Stimulated activated CD8-positive, alpha-beta memory T cell treated with anti-CD3 and anti-CD28 coated beads, Interleukin-12 subunit alpha, Interleukin-12 subunit beta, amount 100 ng/mL, for 1 hour (primary cell): ENCODE measurements at places on chromosomes 4 and X.
A peak's percentile ranks its signal among the peaks of the same experiment; 100 is the strongest.

GRCh38 chr4:159279084-159279483 is 176.2 kb downstream of the RAPGEF2 start:
- DNase-seq, result no peak

GRCh38 chr4:141004823-141005222 is 128.4 kb downstream of the RNF150 start:
- no peak for DNase-seq

DNA sequence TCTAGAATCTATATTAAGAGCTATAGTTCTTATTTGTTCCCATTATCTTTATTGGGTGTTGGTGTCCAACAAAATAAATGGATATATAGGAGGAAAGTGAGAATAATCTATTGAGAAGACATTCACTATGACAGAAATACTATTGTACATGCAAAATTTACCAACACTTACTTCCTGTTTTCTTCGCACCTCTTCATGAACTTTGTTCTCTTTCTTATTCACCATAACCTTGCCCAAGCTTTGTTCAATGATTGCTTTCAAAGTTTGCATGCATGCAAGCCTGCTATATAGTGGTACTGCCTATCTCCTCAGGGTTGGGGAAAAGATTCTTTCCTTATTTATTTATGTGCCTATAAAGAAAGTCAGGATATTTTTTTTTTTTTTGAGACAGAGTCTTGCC is 176.4 kb upstream of the JADE1 start:
- no peak for DNase-seq

DNA sequence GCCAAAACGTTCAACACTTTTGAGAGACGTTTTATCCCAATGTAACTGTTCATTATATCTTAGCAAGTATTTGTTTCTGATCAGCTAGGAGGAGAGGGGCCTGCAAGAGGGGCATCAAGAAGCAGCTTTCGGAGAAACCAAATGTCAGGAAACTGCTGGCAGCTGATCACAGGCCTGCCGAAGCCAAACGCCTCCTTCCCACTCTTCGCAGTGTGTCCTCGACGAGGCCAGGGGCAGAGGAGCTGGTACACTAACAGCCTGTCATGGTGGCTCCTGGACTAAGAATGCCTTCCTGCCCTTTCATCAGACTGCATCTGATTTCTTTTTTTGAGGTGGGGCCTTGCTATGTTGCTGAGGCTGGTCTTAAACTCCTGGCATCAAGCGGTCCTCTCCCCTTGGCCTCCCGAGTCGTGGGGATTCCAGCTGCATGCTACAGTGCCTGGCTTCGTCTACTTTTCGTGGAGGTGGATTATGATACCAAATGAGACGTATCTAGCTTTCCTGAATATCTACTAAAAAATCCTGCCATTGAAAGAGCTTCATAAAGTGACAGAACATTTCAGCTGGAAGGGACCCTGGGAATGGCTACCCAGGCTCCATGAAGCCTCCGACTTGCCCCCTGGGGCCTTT is 134.8 kb downstream of the AFAP1 start:
- no peak for DNase-seq

- DNase-seq, result no peak
These were observed 38.9 kb downstream of the DDX60L start for GRCh38 chr4:168441412-168441811.

DNA sequence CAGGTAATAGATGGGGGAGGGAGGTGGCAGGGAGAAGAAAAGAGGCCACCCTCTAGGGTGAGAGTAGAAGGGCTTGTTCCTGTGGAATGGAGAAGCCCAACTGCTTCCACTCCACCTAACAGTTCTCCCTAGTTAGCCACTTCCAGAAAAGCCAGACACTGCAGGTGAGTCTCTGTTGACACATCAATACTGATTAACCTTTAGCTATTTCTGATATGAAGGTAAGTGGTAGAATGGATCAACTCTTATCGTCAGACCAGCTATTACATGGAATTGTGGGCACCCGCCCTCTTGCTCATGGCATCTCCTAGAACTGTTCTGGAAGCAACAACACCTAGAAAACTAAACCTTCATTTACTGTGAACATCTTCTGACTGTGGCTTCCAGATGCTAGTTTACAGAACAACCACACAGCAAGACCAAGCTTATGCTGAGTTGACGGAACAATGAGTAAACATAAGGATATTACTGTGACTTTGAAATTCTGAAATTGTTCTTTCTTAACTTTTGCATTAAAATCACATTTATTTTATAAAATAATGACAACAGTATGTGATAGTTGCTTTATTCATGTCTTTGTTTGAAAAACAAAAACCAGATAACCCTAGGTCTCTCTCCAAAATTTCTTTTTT is 44.7 kb downstream of the ANXA3 start:
- no peak for DNase-seq

DNA sequence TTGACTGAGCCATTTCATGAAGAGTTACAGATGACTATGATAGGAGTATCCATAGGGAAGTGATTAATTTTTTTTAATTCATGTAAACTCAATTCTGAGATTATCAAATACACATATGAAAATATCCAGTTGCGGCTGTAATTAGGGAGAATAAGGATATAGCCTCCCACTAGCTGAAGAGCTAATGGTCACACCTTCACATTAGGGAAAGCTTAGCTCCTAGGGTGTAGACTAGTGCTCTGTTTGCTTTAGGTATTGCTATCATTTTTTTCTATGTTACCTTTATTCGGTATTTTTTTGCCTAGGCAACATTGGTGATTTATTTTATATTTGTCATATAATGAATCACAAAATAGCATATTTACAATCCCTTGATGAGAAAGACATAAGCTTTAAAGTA is 39.6 kb upstream of the EPGN start:
- no peak for DNase-seq

- no peak for DNase-seq
These were observed 314.9 kb upstream of the GRIA3 start for GRCh38 chrX:122869171-122869570.

DNA sequence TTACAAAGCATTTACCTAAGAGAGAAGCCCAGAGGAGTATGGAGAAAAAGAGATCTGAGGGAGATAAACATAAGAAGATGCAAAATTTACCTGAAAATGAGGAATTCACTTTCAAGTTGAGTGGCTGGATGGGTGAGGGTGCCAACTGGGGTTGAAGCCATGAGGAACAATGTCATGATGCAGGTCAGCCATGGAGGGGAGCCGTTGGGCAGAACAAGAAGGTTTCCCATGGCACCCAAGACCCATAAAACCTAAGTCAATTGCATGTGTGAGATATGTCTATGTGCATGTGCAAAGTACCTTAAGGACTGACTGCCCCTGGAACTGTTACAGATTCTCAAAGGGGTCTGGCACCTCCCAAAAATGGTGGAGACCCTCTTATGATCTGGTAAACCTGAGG is 46.6 kb upstream of the PRRG1 start:
- DNase-seq, result no peak

GRCh38 chrX:19877431-19877830 is 10.0 kb downstream of the SH3KBP1 start:
- DNase-seq, result no peak

- DNase-seq, result no peak
These were observed 212.6 kb upstream of the GK2 start for GRCh38 chr4:79620617-79621016.

DNA sequence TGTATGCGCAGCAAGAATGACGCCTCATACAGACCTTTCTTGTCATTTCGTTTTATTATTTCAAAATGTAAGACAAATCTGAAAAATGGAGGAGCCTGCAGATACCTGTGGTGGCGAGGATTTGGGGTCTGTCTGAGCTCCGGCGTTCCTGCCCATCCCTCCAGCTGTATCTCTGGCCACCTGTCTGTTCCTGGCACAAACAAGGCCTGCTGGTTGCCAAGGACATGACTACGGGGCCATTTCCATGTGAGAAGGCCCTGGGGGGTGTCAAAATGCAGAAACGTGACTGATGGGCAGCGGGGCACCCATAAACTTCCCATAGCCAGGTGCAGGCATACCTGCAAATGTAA is 591 bp upstream of the TSPAN7 start:
- no peak for DNase-seq

GRCh38 chr4:48368389-48368788 is 27.1 kb downstream of the SLAIN2 start:
- DNase-seq, result no peak

DNA sequence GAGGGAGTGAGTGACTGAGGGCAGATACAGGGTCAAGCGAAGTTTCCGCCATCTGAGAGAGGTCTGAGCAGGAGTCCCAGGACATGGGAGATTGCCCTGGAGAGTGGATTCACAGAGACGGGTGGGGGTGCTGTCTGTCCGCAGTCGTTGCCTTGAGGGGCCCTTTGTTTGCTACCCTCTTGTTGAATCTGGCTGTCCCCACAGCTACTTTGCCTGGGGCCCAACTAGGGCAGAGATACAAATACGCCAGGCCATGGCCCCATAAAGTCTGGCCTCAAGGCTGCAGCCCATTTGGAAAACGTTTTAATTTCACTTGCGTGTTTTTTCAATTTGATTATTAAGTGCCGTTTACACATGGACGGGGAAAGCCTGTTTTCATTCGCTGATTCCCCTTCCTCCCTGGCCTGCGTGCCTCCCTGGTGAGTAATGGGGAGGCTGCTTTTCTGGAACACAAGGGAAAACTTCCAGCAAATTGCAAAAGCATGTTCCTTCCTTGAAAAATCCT is 134.4 kb downstream of the SMIM20 start:
- no peak for DNase-seq

DNA sequence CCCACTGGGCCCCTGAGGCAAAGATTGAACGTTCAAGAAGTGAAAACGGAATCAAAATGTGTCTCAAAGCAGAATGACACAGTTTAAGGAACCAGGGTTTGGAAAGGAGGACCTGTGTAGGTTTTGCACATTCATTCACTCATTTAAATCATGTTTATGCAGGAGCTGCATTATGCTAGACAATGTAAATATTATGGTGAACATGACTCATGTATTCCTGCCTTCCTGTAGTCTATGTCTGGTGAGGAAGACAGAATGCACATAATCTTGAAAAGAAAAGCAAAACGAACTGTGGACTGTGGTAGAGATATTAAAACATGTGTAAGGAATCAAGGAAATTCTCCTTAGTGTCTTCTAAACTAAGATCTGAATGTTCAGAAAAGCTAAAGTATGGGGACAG is 311.8 kb upstream of the SMIM31 start:
- DNase-seq, result no peak

DNA sequence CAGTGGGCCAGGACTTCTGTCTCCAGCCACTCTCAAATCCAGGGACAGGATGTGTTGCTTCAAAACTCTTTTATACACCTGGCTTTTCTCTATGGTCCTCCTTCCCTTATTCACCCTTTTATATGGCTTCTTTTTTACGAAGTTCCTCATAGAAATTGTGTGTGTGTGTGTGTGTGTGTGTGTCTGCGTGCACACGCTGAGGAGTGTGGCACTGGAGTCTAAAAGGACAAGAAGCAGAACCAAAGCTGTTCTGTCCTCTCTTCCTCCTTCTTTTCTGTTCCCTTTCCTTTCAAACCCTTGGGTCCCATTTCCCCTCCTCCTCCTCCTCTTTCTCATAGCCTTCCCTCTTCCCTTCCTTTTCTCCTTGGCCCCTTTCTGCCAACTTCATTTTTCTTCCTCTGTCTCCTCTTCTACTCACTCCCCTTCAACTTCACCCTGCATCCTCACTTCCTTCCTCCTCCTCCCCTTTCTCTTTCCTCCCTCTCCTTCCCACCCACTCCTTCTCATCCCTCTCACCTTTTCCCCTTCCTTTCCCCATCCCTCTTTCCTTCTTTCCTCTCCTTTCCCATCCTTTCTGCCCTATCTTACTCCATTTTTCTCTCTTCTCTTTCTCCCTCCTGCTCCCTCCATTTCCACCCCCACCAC is 360.5 kb downstream of the MID1IP1 start:
- no peak for DNase-seq

GRCh38 chr4:87961993-87962392 is 13.5 kb upstream of the SPP1 start:
- DNase-seq, result no peak

- DNase-seq, result no peak
These were observed 245.1 kb downstream of the PPP3CA start for GRCh38 chr4:101102114-101102742.

GRCh38 chrX:138057883-138058282 is 492.0 kb downstream of the ZIC3 start:
- DNase-seq, result no peak

- peak; percentile 8 for DNase-seq
These were observed at the start of gene ZCCHC12 for GRCh38 chrX:118823263-118824172. Gene ZCCHC12 (plus strand): TSS chrX:118823824. CDS start chrX:118825245, 1,421 bp downstream.

- DNase-seq, result no peak
These were observed 39.9 kb upstream of the MAP3K15 start for GRCh38 chrX:19555236-19555635.

GRCh38 chr4:75555294-75556164 is at the start of gene ODAPH:
Gene ODAPH (plus strand): TSS chr4:75556066. CDS start chr4:75556083, 17 bp downstream.
- no peak for DNase-seq

- no peak for DNase-seq
These were observed 985.8 kb downstream of the TRAM1L1 start for GRCh38 chr4:116099596-116099995.

- no peak for DNase-seq
These were observed at the start of gene PHKA2 for GRCh38 chrX:18983666-18984380. Gene PHKA2 (minus strand): TSS chrX:18984114. CDS start chrX:18983932, 182 bp downstream.

DNA sequence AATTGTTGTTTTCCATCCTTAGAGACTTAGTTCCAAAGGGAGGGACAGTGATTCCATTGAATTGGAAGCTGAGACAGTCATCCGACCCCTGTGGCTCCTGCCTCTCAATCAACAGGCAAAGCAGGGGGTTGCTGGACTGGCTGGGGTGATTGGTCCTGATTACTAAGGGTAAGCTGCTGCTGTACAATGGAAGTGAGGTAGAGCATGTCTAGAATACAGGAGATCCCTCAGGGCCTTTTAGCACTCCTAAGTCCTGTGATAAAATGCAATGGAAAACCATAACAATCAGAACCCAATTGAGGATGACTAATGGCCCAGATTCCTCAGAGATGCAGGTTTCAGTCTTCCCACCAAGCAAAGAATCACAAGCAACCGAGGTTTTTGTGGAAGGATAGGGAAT is 127.6 kb downstream of the AASDH start:
- no peak for DNase-seq

DNA sequence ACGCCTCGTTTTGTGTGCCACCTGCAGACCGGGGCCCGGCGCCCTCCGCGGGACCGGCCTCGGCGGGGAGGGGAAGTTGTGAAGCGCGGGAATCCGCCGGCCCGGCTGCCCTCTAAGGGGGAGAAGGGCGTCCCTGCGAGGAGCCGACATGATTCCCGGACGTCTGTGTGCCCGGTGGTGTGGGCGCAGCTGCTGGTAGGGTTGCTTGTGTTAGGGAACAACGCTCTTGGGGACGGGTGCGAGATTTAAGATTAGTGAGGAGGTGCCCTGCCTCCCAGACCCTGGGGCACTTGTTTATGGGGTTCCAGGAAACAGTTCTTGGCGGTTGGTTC is 627 bp downstream of the CDKN2AIP start:
- no peak for DNase-seq

DNA sequence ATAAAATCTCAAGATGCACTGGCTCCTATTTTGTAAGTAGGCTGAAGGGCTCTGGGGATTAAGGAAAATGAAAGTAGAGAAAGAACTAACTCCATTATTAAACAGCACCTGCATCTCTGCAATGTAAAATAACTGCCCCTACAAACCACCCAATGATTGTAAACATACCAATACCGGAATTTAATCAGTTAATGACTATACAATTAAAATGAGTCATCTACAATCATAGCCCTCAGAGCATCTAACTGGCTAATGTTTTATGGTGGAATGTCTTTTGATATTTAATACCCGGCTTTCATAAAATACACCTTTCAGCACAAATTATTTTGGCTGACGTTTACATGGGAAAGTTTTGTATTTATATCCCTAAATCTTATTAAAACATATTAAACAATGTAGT is 142.3 kb downstream of the PAPSS1 start:
- no peak for DNase-seq
